ENCODE measurements at places on chromosomes 12 and 14.

GRCh38 chr14:81070511-81070910, 115.1 kb downstream of the TSHR start:
- no peak for DNase-seq

GRCh38 chr12:129162805-129163204, 309.5 kb downstream of the GLT1D1 start:
- DNase-seq: no peak

DNA sequence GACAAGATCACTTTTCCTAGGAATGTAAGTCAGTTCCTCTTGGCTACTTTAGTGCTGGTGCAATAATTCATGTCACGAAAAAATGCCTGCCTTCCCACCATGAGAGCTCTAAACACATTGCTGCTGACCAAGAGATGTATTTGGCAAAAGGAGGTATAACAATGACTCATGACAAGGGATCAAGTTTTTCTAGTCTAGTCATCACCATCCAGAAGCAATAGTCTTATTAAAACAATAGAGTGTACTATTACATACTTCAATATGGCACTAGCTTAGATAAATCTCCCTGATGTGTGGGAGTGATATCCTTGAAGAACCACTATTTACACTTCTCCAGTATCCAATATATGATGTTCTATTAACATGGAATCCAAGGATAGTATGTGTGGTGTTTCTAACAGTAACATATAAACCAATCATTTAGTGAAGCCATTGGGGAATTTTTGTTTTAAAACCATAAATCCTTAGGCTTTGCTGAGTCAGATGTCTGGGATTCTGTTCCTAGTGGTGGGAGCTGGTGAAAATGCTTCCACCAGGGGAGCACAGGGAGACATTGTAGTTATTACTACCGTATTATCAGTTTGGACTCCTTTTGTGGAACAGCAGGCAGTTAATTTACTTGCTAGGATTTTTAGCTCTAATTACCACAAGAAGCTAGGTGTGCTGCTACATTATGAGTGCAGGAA, 1387.5 kb downstream of the LRFN5 start:
- DNase-seq: no peak

DNA sequence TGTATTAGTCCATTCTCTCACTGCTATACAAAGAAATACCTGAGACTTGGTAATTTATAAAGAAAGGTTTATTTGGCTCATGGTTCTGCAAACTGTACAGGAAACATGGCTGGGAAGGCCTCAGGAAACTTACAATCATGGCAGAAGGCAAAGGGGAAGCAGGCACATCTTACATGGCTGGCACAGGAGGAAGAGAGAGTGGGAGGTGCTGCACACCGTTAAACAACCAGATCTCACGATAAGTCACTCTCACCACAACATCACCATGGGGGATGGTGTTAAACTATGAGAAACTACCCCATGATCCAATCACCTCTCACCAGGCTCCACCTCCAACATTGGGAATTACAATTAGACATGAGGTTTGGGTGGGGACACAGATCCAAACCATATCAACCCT, 191.8 kb upstream of the PLXNC1 start:
- DNase-seq: no peak

GRCh38 chr14:84575681-84576080, 954.3 kb upstream of the FLRT2 start:
- DNase-seq: no peak

DNA sequence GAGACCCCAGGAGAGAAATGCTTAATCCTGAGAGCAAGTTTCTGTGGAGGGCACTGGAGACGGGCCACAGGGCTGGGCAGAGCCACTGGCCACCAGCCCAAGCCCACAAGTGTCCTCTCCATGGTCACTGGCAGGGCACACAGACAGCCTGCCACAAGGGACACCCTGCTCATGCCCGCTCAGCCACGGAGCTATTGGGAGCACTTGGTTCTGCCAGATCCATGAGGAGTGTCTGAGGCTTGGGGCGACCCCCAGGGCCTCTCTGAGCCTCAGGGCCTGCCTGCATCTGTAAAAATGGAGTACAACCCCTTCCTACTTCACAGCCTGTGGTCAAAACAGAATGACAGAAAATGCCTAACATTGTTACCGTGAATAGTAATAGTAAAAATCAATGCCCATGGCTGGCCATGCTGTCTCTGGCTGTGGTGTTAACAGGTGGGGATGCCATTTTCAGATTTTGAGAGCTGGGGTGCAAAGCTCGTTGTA, 3.2 kb downstream of the PGF start:
- DNase-seq: no peak

- no peak for DNase-seq
These were observed 1.4 kb downstream of the PCK2 start for GRCh38 chr14:24095271-24096068.

GRCh38 chr14:85535321-85535720, 5.4 kb downstream of the FLRT2 start:
- DNase-seq: no peak

- no peak for DNase-seq
These were observed 159.5 kb upstream of the NRXN3 start for GRCh38 chr14:78010688-78011087.

DNA sequence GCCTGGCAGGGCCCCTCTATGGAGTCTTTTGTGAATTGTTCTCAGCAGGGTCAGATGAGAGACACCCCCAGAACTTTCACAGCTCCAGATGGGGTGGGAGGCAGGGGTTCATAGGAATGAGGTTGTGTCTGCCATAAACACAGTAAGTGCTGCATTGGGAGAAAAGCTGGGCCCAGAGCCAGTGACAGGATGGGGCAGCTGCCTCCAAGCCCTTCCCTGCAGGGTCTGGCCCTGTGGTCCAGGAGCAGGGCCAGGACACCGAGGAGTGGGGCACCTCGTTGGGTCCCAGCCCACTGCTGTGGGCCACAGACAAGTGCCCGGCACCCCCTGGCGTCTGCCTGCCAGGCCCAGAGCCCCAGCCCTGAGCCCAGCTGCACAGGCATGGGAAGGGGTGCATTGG, 13.3 kb downstream of the INF2 start:
- DNase-seq: no peak

GRCh38 chr12:42968426-42968825, 378.9 kb upstream of the PRICKLE1 start:
- no peak for DNase-seq

GRCh38 chr12:69934011-69934410, 109.0 kb downstream of the MYRFL start:
- DNase-seq: no peak

- DNase-seq: no peak
These were observed 54.4 kb downstream of the SMUG1 start for GRCh38 chr12:54134395-54134794.

DNA sequence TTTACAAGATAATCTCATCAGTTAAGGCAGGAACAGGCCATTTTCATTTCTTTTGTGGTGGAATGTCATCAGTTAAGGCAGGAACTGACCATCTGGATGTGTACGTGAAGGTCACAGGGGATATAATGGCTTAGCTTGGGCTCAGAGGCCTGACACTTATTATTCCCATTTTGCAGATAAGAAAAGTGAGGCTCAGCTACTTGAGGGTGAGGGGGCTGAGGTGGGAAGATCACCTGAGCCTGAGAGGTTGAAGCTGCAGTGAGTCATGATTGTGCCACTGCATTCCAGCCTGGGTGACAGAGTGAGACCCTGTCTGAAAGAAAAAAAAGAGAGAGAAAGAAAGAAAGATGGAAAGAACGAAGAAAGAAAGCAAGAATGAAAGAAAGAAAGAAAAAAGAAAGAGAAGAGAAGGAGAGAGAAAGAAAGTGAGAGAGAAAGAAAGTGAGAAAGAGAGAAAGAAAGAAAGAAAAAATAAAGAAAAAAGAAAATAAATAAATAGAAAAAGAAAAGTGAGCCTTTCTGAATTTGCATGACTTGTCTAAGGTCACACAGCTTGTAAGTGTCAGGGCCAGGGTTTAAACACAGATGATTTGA, 142.0 kb downstream of the TMEM30B start:
- DNase-seq: no peak

DNA sequence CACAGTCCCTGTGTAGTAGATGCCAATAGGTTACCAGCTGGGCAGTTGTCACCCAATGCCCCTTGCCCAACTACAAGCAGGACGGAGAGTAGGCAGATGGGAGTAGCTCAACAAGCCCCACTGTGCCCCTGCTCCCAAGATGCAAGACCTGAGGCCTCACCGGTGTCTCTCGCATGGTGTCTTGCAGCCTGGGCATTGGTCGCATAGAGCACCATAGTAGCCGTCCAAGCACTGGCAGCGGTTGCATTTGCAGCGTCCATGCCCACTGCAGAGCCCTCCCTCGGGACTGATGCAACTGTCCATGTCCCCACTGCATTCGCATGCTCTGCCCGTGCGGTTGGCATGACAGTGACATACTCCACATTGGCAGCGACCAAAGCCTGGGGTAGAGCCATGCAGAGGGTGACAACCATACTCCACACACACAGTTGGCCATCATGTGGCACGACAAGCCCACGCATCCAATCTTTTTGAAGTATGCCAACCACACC, 11.9 kb upstream of the CSAD start:
- DNase-seq: no peak

DNA sequence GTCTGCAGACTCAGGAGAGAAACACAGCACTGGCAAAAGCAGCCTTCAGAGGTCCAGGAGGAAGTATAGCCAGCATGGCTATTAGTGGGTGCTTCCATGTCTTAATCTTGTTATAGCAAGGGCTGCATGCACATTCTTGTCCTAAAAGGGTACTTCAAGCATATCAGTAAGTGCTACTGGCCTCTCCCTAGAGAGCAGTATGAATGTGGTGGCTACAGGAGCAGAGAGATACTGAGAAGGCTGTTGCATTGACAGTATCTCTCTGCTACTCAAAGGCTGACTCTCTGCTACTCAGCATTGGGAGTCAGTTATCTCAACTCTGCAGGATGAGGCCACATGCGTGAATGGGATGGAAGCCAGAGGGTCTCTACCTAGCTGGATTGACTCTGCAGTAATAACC, 2.0 kb downstream of the GARIN6 start:
- no peak for DNase-seq

DNA sequence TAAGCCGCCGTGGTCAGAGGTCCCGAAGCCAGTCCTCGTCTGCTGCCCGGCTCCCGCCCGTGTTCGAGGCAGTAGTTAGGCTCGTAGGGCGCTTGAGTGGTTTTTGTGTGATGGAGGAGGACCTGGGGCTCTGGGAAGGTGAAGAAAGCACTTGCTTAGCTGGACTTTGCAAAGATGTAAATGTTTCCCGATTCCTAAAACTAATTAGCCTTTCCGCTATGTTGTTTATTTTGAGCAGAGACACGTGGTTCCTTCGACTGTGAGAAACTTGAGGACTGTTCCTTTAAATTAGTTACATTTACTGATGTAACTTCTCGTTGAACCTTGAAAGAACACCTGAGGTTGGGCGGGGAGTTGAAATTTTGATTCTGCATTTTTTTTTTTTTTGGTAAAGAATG, 33.9 kb downstream of the MIA2 start:
- no peak for DNase-seq

DNA sequence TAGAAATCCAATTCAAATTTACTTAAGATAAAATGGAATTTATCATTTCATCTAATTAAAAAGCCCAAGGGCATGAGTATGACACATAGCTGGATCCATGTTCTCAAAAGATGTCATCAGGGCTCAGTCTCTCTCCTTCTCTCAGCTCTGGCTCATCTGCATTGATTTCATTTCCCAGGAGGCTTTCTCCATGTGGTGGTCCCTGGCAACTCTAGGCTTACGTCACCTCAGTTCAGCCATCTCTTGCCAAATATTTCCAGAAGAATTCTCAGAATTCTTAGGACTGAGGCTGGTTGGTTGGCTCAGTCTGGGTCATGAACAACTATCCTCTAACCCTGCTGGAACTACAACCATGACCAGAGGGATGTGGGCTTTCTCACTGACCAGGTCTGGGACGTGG, 65.3 kb downstream of the FOS start:
- DNase-seq: no peak

- no peak for DNase-seq
These were observed 46.4 kb downstream of the TCHP start for GRCh38 chr12:109946505-109946904.

DNA sequence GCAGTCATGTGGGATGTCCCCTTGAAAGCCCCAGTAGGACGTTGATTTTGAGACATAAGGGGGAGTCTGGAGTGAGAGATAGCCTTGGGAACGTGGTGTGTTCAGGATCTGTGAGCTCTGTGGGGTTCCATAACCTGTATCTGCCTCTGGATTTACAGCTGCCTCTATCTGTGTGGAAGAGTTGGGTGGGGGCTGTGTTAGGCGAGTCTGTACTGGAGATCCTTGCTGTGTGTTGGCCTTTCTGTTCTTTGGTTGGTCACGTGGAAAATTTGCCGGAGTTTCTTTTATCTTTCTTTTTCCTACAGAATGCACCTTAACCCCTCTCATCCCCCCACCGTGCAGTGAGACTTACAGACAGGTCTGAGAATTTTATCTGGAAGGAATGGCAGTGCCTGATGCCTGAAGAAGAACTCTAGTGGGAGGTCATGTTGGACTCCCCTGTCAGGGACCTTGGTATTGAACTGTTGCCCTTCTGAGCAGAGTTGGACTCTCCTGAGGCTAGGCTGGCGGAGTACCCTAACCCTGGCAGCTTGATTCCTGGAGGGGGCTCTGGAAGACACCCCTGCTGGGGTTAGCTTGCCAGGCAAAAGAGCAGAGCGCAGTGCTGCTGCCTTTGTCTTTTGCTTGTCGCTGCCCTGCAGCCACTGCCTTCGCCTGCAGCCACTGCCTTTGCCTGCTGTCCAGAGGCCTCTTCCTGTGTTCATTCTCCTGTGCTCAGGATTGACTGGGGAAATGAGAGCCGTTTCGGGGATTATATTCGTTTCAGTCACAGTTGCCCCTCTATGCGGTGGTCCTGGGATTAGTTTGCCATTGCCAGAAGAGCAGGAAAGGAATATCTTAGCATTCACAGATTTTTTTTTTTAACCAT, 34.1 kb downstream of the ZNF664 start:
- no peak for DNase-seq

DNA sequence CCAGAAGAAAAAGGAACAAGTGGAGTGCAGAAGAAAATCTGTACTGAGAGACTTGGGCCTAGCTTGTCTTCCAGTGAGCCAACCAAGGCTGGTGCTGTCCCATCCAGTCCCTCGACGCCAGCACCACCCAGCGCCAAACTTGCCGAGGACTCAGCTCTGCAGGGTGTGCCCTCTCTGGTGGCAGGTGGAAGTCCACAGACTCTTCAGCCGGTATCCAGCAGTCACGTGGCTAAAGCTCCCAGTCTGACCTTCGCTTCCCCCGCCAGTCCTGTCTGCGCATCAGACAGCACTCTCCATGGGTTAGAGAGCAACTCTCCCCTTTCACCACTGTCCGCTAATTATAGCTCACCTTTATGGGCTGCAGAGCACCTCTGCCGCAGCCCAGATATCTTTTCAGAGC, 15.6 kb downstream of the CIPC start:
- no peak for DNase-seq
